ENCODE measurements at places on chromosomes 12 and 14.
A peak's percentile ranks its signal among the peaks of the same experiment; 100 is the strongest.

GRCh38 chr12:96892104-96892503, 15.0 kb upstream of the NEDD1 start:
- DNase-seq = no peak

DNA sequence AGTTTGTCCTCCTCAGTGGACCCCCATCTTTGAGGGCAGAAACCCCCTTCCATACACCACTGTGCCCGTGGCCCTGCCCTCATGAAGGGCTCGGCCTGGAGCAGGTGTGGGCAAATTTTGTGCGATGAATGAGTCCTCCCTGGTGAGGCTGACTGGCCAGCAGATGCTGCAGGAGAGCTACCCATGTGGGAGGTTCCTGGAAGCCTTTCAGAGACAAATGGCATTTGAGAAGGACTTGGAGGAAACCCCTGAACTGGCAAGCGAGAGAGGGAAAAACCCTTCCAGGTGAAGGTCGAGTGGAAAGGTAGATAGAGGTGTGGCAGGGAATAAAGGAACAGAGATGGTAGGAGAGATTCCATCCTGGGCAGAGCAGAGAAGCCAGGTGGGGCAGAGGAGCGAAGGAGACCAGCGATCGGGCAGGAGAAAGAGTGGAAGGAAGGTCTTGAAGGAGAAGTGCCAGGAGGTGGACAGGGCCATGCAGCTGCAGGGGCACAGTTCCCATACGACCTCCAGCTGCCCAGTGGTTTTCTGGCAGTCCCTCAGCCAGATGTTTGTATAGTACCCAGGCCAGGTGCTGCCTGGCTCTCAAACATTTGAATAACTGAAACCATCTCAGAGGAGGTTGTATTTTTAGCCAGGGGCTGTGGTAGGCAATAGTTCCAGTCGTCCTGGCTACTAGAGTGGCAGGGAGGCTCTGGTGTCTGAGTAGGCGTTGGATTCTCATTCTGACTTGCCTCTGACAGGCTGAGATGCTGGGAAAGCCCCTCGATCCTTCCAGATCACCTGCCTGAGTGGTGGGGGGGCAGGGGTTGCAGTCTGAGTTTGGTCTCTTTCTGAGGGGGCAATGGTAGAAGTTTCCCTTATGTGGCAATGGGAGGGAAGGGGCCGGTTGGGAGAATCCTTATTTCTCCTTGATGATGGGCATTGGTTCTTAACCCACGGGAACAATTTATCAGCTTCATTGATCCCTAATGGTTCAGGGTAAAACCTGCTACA, 40.1 kb downstream of the FBXL14 start:
- no peak for DNase-seq

DNA sequence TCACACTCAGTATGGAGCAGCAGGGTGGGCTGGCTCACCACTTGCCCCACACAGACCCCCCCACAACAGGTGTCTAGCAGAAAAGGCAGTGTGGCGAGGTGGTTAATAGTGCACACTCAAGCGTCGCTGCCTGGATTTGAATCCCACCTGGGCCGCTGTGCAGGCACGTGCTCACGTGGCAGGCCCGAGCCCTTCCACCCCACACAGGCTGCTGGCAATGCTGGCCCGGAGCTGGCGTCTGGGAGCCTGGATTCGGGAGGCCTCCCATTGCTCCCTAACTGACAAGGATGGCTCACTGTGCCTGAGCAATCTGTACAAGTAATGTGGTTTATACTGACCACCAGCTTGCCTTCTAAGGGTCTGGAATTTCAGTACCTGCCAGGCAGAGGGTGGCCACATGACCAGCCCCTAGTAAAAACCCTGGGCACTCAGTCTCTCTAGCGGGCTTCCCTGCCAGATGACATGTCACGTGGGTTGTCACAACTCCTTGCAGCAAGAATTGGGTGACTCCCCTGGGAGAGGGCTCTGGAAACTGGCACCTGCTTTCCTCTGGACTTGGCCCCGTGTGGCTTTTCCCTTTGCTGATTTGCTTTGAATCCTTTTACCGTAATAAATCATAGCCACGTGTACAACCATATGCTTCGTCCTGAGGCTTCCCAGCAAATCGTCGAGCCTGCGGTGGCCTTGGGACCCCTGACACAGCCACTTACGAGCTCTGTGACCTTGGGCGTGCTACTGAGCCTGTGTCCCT, 72.8 kb downstream of the SCARB1 start:
- DNase-seq = no peak

- DNase-seq = no peak
Measured at GRCh38 chr12:6222078-6222654, 22.0 kb downstream of the CD9 start.

- no peak for DNase-seq
Measured at GRCh38 chr14:34997762-34998161, 15.0 kb downstream of the SRP54 start.

DNA sequence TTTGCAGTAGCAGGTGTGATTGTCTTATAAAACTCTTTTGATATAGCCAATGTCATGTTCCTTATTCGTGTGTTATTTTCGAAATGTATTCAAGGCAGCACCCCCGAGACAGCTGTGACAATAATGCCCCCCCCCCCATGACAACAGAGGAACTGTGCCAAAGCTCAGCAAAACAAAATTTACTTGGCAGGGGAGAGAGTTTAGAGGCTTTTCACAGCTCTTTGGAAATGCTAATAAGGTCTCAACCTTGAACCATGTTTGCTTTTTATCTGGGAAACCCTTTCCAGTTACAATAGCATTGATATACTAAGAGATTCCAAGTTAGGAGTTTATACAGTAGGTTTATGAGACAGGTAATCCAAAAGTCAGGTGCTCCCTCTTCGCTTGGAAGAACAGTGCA, 56.4 kb upstream of the USP44 start:
- no peak for DNase-seq

GRCh38 chr12:127149226-127149964, 1117.6 kb upstream of the TMEM132C start:
- no peak for DNase-seq

DNA sequence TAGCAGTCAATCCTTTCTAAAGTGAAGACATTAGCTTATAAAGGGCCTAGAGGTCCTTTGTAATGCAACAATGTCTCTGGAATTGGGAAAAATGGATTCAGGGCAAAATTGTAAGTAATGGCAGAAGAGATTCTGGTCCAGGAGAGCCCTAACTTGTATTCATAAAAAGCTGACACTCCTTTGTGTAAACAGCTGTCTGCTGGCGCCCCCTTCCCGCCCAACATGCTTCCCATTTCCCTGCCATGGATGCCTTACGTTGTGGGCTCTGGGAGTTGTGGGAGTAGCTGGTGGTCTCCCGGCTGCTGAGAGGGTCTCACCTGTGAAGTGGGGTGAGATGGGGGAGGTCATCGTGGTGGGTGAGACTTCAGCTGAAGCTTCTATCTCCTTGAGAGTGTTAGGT, 2.3 kb downstream of the ACRBP start:
- no peak for DNase-seq

GRCh38 chr12:116266631-116267349, 10.7 kb downstream of the MED13L start:
- DNase-seq = no peak

DNA sequence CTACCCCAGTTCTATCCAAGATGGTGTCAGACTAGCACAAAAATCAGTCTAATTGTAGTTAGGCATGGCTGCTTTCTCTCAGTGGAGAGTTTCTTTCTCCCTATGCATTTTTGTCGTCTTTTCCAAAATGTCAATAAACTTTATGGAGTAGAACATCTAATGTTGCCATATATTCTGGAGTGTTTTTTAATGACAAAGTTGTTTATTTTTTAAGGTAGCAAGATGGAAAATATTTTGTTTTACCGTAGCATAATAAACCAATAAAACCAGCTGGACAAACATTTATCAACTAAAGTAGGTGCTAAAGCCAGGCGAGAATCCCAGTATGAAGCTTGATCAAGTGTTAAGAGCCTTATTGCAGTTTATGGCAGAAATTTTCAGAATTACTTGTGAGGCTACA, 146.3 kb downstream of the TMTC2 start:
- no peak for DNase-seq

- DNase-seq = no peak
Measured at GRCh38 chr12:54394281-54394719, 9.8 kb upstream of the ZNF385A start.

DNA sequence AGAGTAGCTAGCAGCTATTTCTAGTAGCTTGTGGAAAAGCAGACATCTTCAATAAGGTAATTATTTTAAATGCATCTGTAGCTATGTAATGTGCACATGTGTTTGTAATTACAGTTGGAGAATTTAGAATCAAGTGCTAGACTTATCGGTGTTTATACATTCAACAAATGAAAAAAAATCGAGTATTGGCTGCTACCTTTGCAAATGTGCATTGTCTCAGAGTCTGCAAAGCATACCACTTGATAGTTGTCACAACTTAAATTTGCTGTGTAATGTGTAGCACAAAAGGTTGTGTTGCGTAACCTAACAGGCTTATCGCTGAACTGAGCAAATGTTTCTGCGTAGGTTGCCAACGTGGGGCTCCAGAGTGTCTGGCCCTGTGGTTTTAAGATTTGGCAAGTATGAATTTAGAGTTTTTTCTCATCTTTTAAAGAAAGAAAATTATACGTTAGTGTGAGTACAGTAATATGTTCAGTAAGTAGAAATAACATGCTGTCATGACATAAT, 44.3 kb downstream of the TMTC2 start:
- no peak for DNase-seq

DNA sequence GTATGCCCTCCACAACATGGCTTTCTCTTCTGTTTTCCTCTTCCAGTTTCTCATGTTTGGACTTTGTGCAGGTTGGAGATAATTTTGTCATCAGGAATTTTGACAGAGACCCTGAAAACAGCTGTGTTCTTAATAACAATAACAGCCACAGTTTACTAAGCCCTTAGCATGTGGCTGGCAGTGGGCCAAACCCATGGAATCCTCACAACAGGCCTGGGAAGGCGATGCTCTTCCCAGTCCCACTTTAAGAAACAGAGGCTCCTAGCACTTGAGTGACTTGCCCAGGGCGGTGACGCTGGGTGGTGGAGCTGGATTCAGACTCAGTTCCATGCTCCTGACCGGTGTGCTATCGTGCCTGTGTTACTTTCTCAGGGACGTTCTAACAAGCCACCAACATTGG, 20.1 kb upstream of the PLEKHG3 start:
- no peak for DNase-seq

GRCh38 chr12:102454808-102455760, 25.3 kb downstream of the IGF1 start:
- peak; percentile 56 for DNase-seq

DNA sequence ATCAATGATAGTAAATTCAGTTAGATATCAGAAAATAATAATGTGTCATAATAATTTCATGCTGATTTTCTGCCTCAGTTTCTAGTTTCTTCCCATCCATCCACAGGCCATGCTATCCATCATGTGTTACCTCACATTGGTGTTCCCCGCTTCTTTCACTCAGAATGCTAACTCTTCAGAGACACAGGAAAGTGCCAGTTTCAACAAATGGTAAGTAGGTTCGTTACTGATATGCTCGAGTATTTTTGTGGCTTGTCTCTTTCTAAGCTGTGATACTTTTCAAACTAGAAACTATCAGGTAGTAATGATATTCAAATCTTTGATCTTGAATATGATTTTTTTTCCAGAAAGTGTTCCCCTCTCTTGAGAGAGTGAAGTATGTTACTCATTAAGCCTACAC, 1.5 kb downstream of the KLRB1 start:
- no peak for DNase-seq

- no peak for DNase-seq
Measured at GRCh38 chr14:83885837-83886293, 1644.1 kb upstream of the FLRT2 start.

DNA sequence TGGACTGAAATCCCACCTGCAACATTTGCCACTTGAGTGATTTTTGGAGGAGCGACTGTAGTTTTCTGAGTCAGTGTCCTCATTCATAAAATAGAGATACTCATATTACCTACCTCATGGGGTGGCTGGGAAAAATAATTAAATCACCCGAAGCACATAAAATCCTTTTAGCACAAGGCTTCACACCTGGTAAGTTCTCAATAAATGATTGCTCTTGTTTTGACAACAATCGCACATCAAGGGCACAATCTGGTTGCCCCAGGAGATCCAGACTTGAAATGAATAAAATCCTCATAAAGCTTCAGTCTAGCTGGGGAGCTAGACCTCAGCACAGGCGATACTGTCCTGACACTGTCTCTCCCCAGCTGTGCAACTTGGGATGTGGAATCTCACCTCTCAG, 76.0 kb upstream of the CCDC60 start:
- DNase-seq = no peak

DNA sequence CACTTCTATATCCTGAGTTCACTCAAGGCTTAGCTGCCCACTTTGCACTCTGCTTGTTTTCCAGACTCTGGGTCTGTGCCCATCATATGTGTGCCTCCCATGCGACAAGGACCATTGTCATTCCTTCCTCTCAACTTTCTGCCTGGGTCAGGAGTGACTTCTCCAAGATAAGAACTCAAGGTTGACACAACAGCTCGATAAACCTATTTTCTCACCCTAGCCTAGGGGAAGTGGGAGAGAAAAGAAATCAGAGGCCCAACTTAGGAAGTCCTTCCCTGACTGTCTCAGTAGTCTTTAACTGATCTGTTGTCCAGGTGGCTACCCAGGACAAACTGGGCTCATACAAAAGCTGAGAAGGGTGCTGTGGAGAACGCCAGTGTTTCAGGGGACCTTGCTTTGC, 1.7 kb downstream of the SMUG1 start:
- no peak for DNase-seq

DNA sequence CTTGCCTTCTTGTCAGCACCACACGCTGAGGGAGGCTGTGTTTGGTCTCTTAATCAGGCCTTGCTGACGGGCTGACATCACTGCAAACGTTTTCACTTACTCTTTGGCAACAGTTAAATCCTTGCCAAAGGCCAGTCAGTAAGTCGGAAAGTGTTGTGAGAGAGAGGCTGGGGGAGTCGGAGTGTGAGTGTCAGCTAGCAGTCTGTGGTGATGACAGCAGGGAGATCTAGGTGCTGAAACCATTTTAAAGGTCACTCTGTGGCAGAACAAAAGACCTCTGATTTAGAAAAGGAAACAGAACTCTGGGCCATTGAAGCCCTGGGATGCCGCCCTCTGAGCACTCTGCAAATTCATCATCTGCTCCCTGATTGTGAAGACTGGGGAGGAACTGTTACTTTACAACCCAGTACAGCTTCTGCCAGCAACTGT, 143.5 kb downstream of the PAX9 start:
- no peak for DNase-seq
